Dorsolateral prefrontal cortex (tissue), 122 donors: ENCODE measurements at places on chromosomes 16 and 17. TPM values are rescaled to one million over a fixed set of nuclear protein-coding genes. Genes with fewer than 3 reads are reported as not detected.

The ALOX12 gene
- total RNA-seq: 0.49 TPM

The AHSP gene
- total RNA-seq: not detected

DNA sequence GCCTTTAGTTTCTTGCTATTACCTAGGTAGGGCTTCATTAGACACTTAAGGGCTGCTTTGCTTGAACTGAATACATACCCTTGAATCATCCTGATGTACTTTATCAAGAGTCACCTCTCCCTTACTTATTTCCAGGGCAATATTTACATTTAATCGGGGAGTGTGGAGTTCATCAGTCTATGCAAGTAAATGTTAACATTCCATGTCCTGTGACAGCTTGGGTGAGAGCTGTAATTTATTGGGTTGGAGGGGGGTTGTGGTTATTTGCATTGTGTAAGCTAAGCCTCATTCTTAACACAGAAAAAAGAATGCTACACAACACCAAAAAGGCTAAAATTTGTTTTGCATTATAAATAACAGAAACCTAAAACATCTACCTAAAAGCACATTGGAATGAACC, 16.7 kb downstream of the KCNJ16 start:
- no peak for DNase-seq

- peak; percentile 12 for DNase-seq
Observed at GRCh38 chr17:49582789-49583188, 7.1 kb downstream of the NXPH3 start.

The MFAP4 gene
- total RNA-seq: 1.7 TPM

The WDR81 gene
- 19.2 TPM for total RNA-seq

DNA sequence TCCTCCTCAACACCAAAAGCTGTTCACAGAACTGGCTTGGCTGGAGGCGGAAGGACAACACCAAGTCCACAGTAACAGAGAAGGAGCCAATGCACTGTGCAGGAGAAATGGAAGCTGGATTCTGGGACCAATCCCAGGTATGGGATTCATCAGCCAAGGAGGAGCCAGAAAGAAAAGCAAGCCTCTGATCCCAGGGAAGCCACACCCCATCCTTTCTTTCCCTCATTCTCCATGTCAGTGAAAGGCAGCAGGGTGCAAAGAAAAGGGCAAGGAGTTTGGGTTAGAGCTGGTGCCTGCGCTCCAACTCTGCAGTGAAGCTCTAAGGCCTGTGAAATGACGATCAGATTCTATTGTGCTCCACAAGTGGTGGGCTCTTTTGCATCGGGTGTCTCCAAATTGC, 11.0 kb downstream of the DCAKD start:
- no peak for DNase-seq
